ENCODE measurements at places on chromosomes 7 and 10.

DNA sequence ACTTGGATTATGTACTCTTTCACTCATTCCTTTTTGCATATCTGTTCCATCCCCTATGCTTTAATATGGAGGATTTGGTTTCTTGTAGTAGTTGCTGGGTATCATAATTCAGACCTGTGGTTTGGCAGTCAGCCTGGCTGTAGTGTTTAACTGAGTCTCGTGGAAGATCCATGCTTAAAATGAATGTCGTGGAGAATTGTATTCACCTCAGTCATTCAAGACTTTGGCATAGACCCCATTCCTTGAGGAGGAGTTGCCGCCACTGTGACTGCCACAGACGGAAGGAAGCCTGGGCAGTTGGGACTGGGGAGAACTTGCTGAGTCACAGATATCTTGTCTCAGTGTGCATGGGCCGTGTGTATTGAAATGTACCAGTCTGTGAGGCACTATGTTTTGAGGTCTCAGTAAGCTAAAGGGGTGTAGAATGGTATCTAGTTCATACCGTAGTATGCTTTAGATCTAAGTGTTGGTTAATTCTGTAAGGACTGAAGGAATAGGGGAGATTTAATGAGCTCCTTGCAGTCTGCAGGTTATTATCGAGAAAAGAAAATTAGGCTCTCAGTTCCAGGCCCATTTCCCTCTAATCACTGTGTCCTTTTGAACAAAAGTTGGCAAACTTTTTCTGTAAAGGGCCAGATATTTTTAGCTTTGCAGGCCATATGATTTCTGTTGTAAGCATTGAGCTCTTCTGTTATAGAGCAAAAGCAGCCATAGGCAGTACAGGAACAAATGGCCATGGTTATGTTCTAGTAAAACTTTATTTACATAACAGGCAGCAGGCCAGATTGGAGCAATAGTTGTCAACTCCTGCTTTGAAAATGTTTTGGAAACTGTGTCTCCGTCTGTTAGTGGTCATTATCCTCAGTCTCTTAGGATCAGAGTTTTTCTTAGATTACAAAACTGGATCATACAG is 76.8 kb downstream of the TPST1 start:
- DNase-seq = no peak

DNA sequence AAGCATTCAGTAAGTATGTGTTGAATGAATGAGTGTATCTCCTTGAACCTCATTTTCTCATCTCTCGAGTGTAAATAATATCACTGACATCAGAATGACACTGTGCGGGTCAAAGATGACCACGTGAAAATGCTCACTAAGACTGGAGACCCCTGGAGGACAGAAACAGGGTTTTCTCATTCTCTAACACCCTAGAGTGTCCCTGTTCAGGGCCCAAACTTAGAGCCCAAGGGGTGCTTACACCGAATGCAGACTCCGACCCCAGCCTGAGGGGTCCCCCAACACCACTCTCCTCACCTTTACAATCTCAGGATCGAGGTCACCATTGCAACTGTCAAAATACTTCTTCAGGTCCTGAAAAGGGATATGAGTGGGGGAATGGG is 1.4 kb downstream of the CDK5 start:
- DNase-seq = no peak

- no peak for DNase-seq
Measured at GRCh38 chr10:35940141-35941041, 298.3 kb upstream of the FZD8 start.

DNA sequence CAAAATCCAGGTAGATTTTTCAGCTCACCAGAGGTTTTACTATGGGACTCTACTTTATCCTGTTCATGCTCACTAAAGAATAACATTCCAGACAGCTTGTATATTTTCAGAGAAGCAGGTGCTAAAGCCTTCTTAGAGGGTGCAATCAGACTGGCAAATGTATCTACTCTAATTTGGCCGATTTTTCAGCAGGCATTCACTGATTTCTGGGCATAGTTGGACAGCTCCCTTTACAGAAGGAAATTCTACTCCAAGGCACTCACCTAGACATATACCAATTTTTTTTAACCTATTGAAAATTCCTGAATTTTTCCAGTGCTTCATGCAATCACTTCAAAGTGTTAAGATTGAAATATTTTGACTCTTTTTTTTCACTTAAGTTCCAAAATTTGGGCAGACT is 3.8 kb upstream of the CNTNAP2 start:
- no peak for DNase-seq

DNA sequence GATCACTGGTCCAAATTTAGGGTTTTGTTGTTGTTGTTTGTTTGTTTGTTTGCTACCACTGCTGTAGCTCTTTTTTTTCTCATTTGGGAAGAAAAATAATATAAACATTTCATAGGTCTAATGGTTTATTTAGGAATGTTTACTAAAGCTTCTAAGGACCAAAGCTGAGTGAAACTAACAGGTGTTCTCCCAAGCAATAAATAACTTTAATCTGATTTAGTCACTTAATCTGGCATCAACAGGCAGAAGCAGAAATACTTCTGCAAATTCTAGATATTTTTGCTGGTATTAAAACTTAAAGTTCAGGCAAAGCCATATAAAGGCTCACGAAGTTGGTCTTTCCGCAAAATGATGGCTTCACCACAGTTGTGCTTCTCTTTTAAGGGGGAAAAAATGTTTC is 144.5 kb upstream of the YAE1 start:
- no peak for DNase-seq

GRCh38 chr10:51716981-51717380 is 17.6 kb upstream of the CSTF2T start:
- no peak for DNase-seq

DNA sequence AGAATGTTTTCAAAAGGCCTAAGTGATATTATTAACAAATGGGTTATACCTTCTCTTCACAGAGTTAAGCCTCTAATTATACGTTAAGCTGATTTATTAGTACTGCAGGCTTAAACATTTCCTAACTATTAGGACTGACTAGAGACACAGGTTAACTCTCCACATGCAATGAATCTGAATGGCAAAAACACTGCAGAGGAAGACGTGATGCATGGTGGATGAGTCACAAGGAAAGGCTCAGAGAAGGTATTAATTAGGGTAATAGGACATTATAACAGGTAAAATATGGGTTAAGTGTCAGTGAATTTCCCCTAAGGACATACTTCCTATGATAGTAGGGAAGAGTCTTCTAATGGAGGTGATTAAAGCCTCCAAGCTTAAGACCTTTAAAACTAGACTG is 24.7 kb upstream of the SEM1 start:
- DNase-seq = no peak

- no peak for DNase-seq
Measured at GRCh38 chr10:131838966-131839742, 61.7 kb upstream of the PPP2R2D start.
